ENCODE measurements at places on chromosomes 3 and 15.
A peak's percentile ranks its signal among the peaks of the same experiment; 100 is the strongest.

DNA sequence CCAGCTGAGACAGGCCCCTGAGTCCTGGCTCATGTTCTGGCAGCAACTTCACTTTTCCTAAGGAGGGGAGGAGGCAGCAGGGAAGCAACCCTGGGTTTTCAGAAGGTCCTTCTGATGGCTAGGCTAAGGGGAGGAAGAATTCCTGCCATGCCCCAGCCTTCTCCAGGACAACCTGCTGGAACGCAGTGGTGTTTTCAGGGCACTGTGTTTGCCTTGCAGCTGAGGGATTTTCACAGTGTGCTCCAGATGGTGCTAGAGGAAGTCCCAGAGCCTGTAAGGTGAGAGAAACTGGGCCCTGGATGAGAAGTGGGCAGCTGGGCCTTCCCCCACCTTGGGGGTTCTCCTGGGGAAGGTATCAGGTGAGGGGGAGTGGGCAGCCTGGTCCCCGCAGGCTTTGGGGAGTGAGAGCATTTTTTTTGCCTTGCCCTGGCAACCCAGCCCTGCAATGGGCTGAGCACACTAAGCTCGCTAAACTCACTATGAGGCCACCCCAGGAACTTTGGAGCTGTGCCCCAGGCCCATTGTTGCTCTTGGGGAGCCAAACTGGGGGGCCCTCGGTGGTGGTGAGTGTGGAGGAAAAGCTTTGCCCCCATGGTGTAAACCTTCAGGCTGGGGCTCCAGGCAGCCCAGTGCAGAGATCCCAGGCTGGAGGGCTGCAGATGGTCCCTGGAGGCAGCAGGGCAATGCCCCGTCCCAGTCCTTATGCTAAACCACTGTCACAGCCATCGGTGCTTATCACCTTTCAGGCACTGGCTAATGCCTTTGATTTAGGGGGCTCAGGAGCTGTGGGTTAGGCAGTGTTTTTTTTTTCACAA lies 41.1 kb downstream of the ACAA1 start:
- DNase-seq: no peak
- no peaks in the 10 kb centered on the region for H3K36me3 ChIP-seq
- H3K27ac ChIP-seq: no peak overlapping the region
- no peaks in the 10 kb centered on the region for H3K27me3 ChIP-seq

DNA sequence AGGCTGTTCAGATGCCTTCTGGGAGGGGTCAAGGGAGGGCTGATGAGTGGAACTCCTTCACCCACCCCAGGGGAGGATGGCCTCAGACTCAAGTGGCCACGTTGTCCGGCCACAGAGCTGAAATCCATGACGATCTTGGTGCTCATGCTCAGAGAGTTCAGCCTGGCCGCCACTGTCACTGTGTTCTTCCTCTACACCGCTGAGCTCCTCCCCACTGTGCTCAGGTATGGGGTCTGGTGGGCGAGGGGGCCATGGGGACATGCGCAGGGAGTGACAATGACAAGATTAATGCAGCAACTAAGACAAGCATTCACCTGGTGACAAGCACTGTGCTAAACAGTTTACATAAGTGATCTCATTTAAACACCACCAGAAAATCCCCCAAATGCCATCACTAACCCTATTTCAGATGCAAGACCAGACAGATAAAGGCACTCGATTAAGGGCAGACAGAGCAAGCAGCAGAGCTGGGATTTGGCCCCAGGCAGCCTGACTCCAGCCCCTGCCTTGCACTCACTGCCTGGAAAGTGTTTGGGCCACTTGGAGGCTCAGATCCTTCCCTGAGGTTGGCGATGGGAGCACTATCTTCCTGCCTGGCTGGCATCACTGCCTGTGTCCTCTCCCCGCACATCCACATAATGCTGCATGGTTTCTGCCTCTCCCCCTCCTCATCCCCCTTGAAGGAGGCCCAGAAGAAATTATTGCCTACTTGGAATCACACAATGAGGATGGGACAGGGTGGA lies 30.9 kb upstream of the XYLB start:
- H3K36me3 ChIP-seq: no peaks in the 10 kb centered on the region
- H3K27ac ChIP-seq: no peak overlapping the region
- no peaks in the 10 kb centered on the region for H3K27me3 ChIP-seq
- no peaks in the 10 kb centered on the region for H3K4me1 ChIP-seq
- no peak for DNase-seq
- no peak overlapping the region for H3K4me3 ChIP-seq

- no peak for DNase-seq
- no peaks in the 10 kb centered on the region for H3K27me3 ChIP-seq
- H3K27ac ChIP-seq: no peak overlapping the region
- H3K4me3 ChIP-seq: no peak overlapping the region
- no peaks in the 10 kb centered on the region for H3K4me1 ChIP-seq
These were observed 615.3 kb downstream of the OTOL1 start for GRCh38 chr3:162111861-162112260.

DNA sequence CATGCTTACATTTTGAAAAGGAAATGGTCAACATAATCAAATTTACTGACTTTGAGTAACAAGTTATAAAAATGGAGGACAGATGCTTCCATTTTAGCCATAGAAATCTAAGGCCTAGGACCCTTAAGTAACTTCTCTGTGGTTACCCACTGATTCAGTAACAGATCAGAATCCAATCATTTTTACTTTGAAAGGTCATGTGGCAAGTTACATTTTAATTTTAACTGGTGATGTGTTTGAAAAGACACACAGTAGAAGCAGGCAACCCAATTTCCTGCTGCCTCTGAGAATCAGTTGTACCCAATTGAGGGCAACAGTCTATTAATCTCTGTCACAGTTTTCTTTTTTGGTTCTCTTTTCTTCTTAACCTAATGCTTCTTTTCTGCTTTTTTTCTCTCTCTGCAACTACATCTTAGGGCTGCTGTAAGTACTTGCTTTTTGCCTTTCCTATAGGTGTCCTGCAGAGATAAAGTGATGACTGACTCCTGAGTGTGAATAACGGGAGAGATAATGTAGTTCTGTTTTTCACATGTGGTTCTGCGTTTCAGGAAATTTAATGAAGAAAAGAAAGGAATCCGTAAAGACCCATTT lies 3.3 kb downstream of the ZWILCH start:
- H3K27me3 ChIP-seq: no peaks in the 10 kb centered on the region
- H3K4me3 ChIP-seq: no peak overlapping the region
- no peaks in the 10 kb centered on the region for H3K36me3 ChIP-seq
- H3K4me1 ChIP-seq: peaks cover 5% of the 10 kb centered on the region

DNA sequence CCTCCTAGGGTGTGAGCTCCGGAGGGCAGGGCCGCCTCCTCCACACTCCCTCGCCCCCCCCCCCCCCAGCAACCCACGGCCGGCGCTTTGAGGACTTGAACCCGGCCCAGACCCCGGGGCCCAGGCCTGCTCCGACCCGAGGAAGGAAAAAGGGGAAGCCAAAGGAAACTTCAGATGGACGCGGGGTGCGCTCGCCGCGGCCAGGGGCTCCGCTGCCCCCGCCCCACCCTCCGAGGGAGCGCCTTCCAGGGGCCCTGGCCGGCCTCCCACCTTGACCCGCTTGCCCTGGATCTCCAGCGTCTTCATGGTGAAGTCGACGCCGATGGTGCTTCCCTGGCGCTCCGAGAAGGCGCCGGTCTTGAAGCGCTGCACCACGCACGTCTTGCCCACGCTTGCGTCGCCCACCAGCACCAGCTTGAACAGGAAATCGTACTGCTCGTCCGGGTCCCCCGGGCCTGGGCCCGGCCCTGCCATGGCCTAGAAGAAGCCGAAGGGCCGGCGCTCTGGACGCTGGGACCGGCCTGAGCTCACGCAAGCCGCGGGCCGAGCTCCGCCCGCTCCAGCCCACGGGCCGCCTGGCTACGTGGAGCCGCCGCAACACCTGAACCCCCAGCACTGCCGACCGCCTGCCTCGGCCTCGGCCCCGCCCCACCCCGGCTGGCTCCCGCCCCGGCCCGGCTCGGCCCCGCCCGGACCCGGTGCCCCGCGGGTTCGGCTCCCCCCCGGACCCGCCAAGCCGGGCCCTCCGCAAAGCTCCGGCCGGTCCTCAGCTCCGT lies 400 bp downstream of the RAB43 start:
- H3K27ac ChIP-seq: peak overlapping the region; percentile 94
- H3K27me3 ChIP-seq: no peaks in the 10 kb centered on the region
- H3K4me3 ChIP-seq: peak overlapping the region; percentile 77

Measured in kidney (tissue), 22 donors.